Islet precursor cell (in vitro differentiated cells): ENCODE measurements at places on chromosomes 5 and 9.

DNA sequence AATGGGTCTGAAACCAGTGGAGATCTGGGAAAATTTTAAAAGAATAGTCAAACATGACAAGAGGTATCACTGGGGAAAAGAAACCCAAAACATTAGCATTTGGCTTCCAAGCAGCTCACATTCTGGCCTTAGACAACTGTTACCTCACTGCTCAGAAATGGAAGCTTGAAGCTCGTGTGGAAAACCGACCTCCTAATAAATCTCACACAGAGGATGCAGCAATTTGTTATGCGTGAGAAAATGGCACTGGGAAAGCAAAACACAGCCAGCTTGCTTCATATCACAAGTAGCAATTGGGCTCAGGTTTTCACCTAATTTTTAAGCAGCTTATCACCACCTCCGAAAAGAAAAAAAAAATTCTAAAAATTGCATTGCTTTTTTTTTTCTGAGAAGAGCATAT, 103.3 kb upstream of the TAS2R1 start:
- no peak for DNase-seq

DNA sequence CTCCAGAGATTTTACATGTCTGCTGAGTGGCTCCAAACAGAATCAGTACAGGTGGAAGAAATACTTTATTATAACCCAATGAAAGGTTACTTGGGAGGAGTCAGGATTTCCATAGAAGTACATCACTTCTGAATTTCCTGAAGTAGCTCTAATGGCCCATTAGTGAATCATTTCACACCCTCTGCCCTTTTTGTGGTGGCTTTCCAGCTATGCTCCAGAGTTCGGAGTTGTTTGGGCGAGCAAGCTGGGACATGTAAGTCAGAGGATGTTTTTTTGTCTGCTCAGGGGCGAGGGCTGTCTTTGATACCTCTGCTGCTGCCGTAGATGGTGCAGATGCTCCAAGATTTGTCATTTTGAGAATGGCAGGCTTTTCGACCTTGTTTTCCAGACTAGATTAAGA, 226.1 kb downstream of the GOLPH3 start:
- DNase-seq = peak; percentile 66

GRCh38 chr9:137293094-137293481, 9.0 kb downstream of the NRARP start:
- no peak for DNase-seq

DNA sequence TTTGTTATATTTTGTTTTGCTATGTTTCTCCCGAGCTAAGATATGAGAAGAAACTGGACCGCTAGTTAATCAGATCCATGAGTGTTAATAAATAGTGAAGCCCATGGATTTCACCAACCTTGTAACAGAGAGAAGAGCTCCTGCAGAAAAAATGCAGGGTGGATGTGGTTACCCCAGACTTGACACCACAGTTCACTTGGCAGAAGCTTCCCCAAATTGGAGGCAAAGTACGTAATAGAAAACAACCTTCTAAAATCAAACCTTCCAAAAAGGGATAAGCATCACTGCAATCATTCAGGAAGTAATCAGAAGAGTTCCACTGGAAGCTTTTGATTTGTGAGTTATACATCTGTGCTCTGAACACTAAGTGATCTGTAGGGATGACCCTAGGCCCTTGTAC, 267.5 kb downstream of the ACTL7B start:
- DNase-seq = no peak

DNA sequence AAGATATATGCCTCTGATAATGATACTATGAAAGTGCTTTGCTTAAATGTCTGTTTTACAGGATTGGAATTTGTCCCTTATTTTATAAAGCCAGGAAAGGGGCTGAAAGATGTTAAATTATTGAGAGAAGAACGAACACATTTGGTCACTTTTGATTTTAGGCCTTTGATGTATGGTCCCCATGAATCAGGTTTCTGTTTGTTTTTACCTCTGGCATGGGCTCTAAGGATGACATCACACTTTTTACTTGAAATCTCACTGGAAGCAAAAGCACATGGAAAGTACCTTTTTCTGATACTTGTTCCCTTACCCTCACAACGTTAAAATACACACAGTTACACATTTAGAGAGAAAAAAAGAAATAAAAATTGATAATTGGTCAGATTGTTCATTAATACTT, 6.9 kb downstream of the OTULIN start:
- DNase-seq = no peak

DNA sequence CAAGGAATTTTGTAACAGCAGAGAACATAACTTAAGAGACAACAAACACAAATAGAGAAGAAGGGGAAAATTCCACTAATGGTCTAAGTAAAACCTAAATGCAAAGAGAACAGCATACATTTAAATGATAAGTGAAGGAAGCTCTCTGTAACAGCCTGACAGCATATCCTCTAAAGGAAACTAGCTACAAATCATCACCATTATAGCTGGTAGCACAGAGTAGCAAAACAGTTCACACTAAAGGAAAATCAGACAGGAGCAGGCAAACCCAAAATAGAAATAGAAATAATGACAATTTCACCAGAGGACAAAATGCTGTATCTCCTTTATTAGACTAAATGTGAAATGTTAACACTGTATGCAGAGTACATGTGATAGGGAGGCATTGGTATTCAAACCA, 532.8 kb downstream of the PTPRD start:
- no peak for DNase-seq
